ENCODE measurements at places on chromosomes 3 and 15.

GRCh38 chr3:119613872-119614271 is 16.2 kb downstream of the PLA1A start:
- DNase-seq = no peak
- no peak overlapping the region for H3K4me3 ChIP-seq
- H3K27ac ChIP-seq = no peak overlapping the region
- H3K36me3 ChIP-seq = no peaks in the 10 kb centered on the region
- no peaks in the 10 kb centered on the region for H3K4me1 ChIP-seq

GRCh38 chr3:105868431-105868741 is 426 bp downstream of the CBLB start:
- DNase-seq = peak; percentile 60
- peak overlapping the region; percentile 95 for H3K27ac ChIP-seq
- H3K4me3 ChIP-seq = peak overlapping the region; percentile 88
- peaks cover 36% of the 10 kb centered on the region for H3K4me1 ChIP-seq

- no peak for DNase-seq
- H3K36me3 ChIP-seq = no peaks in the 10 kb centered on the region
- H3K4me3 ChIP-seq = no peak overlapping the region
- H3K27ac ChIP-seq = no peak overlapping the region
These were observed 169.6 kb downstream of the B3GALNT1 start for GRCh38 chr3:160935413-160936095.

- no peaks in the 10 kb centered on the region for H3K36me3 ChIP-seq
- no peaks in the 10 kb centered on the region for H3K27me3 ChIP-seq
- no peak for DNase-seq
- no peak overlapping the region for H3K4me3 ChIP-seq
- no peaks in the 10 kb centered on the region for H3K4me1 ChIP-seq
These were observed 49.6 kb downstream of the SH3GL3 start for GRCh38 chr15:83496766-83497165.

DNA sequence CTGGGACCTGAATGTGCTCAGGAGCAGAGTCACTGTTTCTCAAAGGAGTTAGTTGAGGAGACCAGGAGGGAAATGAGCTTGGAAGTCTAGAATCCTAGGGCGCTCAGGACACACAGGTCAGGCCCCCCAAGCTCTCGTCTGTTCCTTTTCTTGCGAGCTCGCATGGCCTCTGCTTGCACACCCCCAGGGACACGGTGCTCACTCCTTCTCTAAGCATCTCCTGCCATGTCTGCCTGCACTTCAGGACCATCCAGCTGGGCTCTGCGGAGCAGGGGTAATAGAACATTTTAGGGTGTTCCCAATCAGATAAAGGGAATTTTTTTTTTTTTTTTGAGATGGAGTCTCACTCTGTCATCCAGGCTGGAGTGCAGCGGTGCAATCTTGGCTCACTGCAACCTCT is 213.2 kb downstream of the XXYLT1 start:
- no peaks in the 10 kb centered on the region for H3K27me3 ChIP-seq
- DNase-seq = no peak
- H3K36me3 ChIP-seq = no peaks in the 10 kb centered on the region
- H3K4me3 ChIP-seq = no peak overlapping the region

GRCh38 chr3:107894998-107895397 is 195.8 kb downstream of the CD47 start:
- H3K27ac ChIP-seq = no peak overlapping the region
- no peaks in the 10 kb centered on the region for H3K36me3 ChIP-seq
- no peaks in the 10 kb centered on the region for H3K27me3 ChIP-seq
- H3K4me3 ChIP-seq = no peak overlapping the region

DNA sequence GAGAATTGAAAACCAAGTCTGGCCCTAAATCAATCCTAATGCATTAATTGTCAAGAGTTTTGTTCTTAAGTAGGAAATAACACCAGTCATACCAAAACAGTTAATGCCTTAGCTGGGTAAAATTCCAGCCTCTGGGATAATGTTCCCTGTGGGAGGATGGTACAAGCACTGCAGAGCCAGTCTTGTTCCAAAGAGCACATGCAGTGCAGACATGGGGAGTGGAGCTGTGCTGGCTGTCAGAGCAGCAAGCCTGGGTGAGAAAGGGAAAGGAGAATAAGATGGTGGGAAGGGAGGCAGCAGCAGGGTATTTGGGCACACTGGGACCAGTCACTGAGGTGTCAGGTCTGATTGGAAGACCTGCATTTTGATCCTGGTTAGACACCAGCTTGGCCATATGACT is 12.1 kb downstream of the ALAS1 start:
- H3K27ac ChIP-seq = no peak overlapping the region
- no peak for DNase-seq
- H3K4me1 ChIP-seq = no peaks in the 10 kb centered on the region
- no peak overlapping the region for H3K4me3 ChIP-seq
- H3K36me3 ChIP-seq = peaks cover 100% of the 10 kb centered on the region
- H3K27me3 ChIP-seq = no peaks in the 10 kb centered on the region

GRCh38 chr3:121834157-121834670 is 646 bp downstream of the IQCB1 start:
- DNase-seq = no peak
- peak overlapping the region; percentile 85 for H3K4me3 ChIP-seq
- H3K27ac ChIP-seq = peak overlapping the region; percentile 86
- no peaks in the 10 kb centered on the region for H3K36me3 ChIP-seq
- H3K4me1 ChIP-seq = peaks cover 5% of the 10 kb centered on the region
- H3K27me3 ChIP-seq = no peaks in the 10 kb centered on the region

GRCh38 chr15:31270767-31271166 is 55.9 kb upstream of the KLF13 start:
- H3K27ac ChIP-seq = no peak overlapping the region
- no peaks in the 10 kb centered on the region for H3K36me3 ChIP-seq
- no peak for DNase-seq
- H3K4me3 ChIP-seq = no peak overlapping the region

DNA sequence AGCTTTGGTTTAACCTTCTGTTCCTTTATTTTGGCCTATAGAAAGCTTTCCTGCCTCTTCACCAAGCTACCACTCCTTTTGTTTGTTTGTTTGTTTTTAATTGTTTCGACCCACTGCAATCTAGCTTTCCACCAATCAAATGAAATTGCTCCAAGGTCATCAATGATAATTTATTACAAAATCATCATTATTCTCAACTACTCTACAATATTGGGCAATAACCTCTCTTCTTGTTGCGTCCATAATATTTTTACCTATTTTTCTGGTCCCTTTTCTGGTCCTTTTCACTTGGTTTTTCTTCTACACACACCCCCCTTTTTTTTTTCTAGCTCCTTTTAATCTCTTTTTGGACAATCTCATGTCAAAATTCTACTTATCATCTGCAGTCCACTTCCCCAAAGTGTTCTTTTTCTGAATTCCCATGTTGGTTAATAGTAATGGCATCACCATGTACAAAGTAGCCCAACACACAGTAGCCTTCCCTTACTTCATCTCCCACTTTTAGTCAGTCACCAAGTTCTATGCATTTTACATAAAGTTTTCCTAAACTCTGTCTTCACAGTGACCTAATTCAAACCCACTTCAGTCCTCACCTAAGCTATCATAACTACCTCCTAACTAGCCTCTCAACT is 11.0 kb upstream of the ANKRD28 start:
- H3K36me3 ChIP-seq = no peaks in the 10 kb centered on the region
- no peak overlapping the region for H3K4me3 ChIP-seq
- no peaks in the 10 kb centered on the region for H3K27me3 ChIP-seq
- peaks cover 9% of the 10 kb centered on the region for H3K4me1 ChIP-seq
- no peak overlapping the region for H3K27ac ChIP-seq
- DNase-seq = no peak

GRCh38 chr3:158152186-158152585 is 42.3 kb downstream of the RSRC1 start:
- H3K4me3 ChIP-seq = no peak overlapping the region
- no peaks in the 10 kb centered on the region for H3K36me3 ChIP-seq
- no peak for DNase-seq
- no peak overlapping the region for H3K27ac ChIP-seq
- H3K27me3 ChIP-seq = no peaks in the 10 kb centered on the region

DNA sequence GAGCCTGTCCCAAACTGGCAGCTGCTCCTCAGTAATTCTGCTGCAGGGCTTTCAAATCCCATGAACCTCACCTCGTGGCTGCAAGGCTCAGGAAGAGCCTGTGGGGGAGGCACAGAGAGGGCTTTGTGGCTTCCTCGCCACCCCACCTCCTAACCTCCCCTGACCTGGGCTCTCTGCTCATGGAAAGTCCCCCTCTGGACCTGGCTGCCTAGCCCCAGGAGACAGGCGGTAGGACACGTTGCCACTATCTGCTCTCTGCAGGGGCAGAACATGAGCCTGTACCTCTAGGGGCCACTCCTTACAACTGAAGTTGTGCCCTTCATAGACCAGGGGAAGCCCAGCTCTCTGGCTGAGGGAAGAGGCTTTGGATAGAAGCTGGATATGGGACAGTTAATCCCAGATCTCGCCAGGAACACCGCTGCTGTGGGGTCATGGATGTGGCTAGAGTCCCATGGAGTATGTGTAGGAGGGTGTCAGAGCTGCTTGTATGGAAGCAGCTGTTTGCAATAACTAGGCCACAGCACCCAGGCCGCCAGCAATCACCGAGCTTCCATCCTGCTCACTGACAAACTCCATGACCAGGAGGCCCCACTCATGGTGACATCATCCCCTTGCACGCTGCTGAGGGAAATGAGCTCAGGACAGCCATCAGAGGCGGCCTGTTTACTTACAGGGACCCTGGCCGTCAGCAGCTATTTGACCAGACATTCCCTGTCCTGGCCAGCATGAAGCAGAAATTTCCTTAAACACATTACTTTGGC is 34.0 kb upstream of the CILP start:
- no peaks in the 10 kb centered on the region for H3K27me3 ChIP-seq
- no peak overlapping the region for H3K4me3 ChIP-seq
- no peaks in the 10 kb centered on the region for H3K36me3 ChIP-seq
- peak; percentile 36 for DNase-seq
- no peak overlapping the region for H3K27ac ChIP-seq

- peak overlapping the region; percentile 96 for H3K4me3 ChIP-seq
- peaks cover 23% of the 10 kb centered on the region for H3K27me3 ChIP-seq
- peak overlapping the region; percentile 96 for H3K27ac ChIP-seq
- no peak for DNase-seq
- no peaks in the 10 kb centered on the region for H3K36me3 ChIP-seq
These were observed 585 bp upstream of the MKRN2 start for GRCh38 chr3:12556314-12556689.

- no peaks in the 10 kb centered on the region for H3K36me3 ChIP-seq
- H3K4me3 ChIP-seq = no peak overlapping the region
- no peaks in the 10 kb centered on the region for H3K27me3 ChIP-seq
These were observed 452.8 kb upstream of the THBS1 start for GRCh38 chr15:39127925-39128617.

DNA sequence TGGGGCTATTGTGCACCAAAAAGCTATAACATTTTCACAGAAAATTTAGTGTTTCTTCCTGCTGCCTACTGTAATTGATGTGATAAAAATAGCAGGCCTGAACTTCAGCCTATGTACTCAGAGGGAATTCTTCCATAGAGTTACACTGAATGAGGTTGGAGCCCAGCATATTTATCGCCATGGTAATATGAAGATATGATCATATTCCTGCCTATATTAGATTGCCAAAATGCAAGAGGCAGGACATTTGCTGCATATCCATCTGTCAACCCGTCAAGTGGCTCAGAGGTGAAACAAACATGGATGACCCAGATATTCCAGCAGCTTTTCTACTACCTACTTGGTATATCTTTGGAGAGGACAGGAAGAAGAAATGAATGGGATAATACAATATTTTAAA is 1150.6 kb downstream of the TBL1XR1 start:
- no peak overlapping the region for H3K4me3 ChIP-seq
- no peaks in the 10 kb centered on the region for H3K36me3 ChIP-seq
- H3K27me3 ChIP-seq = no peaks in the 10 kb centered on the region
- DNase-seq = no peak

- H3K4me3 ChIP-seq = no peak overlapping the region
- H3K27me3 ChIP-seq = no peaks in the 10 kb centered on the region
- no peak for DNase-seq
- no peaks in the 10 kb centered on the region for H3K36me3 ChIP-seq
- no peak overlapping the region for H3K27ac ChIP-seq
These were observed 157.5 kb upstream of the RGMA start for GRCh38 chr15:93246266-93247242.

GRCh38 chr3:149575213-149575960 is 82.4 kb downstream of the WWTR1 start:
- DNase-seq = peak; percentile 81
- H3K4me3 ChIP-seq = peak overlapping the region; percentile 1
- no peaks in the 10 kb centered on the region for H3K27me3 ChIP-seq
- peak overlapping the region; percentile 74 for H3K27ac ChIP-seq
- H3K36me3 ChIP-seq = no peaks in the 10 kb centered on the region

DNA sequence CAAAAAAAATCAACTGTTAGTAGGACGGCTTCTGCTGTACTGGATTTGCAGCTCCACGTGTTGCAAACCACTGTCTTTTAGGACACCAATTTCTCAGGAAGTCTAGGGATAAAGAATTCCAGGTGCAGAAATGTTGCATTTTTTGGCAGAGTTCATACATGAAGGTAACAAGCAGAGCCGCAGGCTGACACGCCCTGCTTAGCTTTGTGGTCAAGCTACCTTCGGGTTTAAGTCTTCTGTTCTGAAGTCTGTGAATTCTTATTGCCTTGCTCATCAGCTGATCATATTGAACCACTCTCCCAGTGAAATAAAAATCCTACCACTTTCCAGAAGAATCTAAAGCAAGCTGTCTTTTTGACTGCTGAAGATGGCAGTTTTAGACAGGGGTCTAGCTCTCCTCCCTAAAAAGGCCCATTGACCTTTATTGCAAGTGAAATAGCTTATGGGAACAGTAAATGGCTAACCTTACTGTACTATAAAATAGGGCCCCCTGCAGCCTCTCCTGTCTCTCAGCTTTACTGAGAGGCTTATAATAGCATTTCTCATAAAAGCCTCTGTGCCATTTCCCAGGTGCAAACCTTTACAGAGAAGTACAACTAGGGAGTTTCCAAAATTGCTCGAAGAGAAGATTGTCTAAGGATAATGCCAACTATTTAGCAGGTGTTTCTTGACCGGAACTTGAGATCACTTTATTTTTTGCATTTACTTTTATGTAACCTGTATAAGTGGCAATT is 262.2 kb upstream of the IL12A start:
- DNase-seq = no peak
- peaks cover 2% of the 10 kb centered on the region for H3K4me1 ChIP-seq
- H3K36me3 ChIP-seq = no peaks in the 10 kb centered on the region
- no peaks in the 10 kb centered on the region for H3K27me3 ChIP-seq
- no peak overlapping the region for H3K4me3 ChIP-seq
- H3K27ac ChIP-seq = no peak overlapping the region

- H3K27ac ChIP-seq = peak overlapping the region; percentile 88
- peak overlapping the region; percentile 80 for H3K4me3 ChIP-seq
- no peaks in the 10 kb centered on the region for H3K27me3 ChIP-seq
- no peak for DNase-seq
These were observed 686 bp upstream of the P3H2 start for GRCh38 chr3:190121383-190121782.

- no peak within 1 kb of the TSS for H3K4me3 ChIP-seq
- H3K36me3 ChIP-seq = no peaks in the 10 kb centered on the region
- no peak within 1 kb of the TSS for H3K27ac ChIP-seq
- H3K4me1 ChIP-seq = peaks cover 4% of the 10 kb centered on the region
- peaks cover 37% of the 10 kb centered on the region for H3K27me3 ChIP-seq
- DNase-seq = no peak
These were observed at the start of gene PEX5L for GRCh38 chr3:180036671-180037455. Gene PEX5L, minus strand, starts transcription at chr3:180036937. Its CDS starts 338 bp downstream, at chr3:180036599.

GRCh38 chr3:139521144-139521543 is 18.4 kb downstream of the RBP1 start:
- no peaks in the 10 kb centered on the region for H3K4me1 ChIP-seq
- H3K4me3 ChIP-seq = no peak overlapping the region
- DNase-seq = no peak
- H3K27ac ChIP-seq = no peak overlapping the region
- H3K36me3 ChIP-seq = no peaks in the 10 kb centered on the region

Measured in tibial artery (tissue), 4 donors.